ENCODE measurements at places on chromosomes 1 and 21. TPM values are rescaled to one million over a fixed set of nuclear protein-coding genes. Genes with fewer than 3 reads are reported as not detected.

The ITGB2 gene
- total RNA-seq, result 1.8 TPM

The TMEM69 gene
- 26.6 TPM for total RNA-seq

The CCDC185 gene
- not detected for total RNA-seq

The CD1B gene
- total RNA-seq, result not detected

The MTARC1 gene
- 0.16 TPM for total RNA-seq

The GJB3 gene
- 11.8 TPM for total RNA-seq

All from A375 (cell line).